ENCODE measurements at places on chromosomes 16 and 17. TPM values are rescaled to one million over a fixed set of nuclear protein-coding genes. Genes with fewer than 3 reads are reported as not detected.

NPIPA2 gene
- polyA plus RNA-seq, result 1.2 TPM

- DNase-seq, result peak; percentile 1
Measured at GRCh38 chr17:9971991-9972390, 66.9 kb upstream of the RCVRN start.

DNA sequence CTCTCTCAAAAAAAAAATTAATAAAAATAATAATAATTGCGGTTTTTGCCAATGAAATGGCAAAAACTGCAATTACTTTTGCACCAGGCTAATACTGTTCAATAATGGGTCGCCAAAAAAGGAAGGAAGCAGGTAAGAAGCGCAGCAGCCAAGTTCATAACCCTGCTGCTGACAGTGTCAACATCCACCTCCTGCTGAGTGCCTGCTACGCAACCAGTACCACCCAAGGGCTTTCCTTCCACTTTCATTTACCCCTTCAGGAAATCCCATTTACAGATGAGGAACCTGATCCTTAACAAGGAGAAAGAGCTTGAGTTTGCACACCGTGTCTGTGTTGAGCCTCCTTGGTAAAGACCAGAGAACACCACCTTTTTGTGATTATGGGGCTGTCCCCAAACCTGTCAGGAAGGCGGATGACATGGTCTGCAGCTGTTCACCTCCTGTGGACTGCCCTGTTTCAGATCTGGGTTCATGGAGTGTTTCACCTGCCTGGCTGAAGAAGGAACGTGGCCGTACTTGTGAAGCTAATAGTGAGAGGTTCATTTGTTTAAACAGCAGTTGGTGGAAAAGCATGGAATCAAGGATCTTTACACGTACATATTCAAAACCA is 378.0 kb downstream of the SLC39A11 start:
- no peak for DNase-seq

DNA sequence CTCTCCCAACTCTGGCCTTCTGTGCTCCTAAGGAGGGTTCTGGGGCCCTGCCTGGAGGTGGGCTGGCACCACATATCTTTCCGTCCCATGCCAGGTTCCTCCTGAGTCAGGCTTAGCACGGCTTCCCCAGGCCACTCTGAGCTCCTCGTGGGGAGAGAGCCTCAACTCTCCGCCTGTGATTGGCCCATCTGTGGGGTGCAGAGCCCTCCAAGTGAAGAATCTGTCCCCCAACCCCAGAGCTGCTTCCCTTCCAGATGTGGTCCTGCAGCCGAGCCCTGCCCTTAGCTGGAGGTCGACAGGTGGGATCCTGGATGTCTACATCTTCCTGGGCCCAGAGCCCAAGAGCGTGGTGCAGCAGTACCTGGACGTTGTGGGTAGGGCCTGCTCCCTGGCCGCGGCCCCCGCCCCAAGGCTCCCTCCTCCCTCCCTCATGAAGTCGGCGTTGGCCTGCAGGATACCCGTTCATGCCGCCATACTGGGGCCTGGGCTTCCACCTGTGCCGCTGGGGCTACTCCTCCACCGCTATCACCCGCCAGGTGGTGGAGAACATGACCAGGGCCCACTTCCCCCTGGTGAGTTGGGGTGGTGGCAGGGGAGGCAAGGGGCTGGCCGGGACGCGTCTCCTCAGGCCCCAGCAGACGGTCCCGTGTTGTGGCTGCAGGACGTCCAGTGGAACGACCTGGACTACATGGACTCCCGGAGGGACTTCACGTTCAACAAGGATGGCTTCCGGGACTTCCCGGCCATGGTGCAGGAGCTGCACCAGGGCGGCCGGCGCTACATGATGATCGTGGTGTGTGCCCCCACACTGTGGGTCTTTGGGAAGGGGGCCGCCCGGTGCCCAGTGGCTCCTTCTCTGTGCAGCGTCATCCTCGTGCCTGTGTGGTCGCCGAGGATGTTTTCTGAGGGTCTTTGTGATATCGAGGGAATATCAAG is 6.9 kb downstream of the GAA start:
- no peak for DNase-seq

SNX20 gene
- polyA plus RNA-seq, result not detected

DNA sequence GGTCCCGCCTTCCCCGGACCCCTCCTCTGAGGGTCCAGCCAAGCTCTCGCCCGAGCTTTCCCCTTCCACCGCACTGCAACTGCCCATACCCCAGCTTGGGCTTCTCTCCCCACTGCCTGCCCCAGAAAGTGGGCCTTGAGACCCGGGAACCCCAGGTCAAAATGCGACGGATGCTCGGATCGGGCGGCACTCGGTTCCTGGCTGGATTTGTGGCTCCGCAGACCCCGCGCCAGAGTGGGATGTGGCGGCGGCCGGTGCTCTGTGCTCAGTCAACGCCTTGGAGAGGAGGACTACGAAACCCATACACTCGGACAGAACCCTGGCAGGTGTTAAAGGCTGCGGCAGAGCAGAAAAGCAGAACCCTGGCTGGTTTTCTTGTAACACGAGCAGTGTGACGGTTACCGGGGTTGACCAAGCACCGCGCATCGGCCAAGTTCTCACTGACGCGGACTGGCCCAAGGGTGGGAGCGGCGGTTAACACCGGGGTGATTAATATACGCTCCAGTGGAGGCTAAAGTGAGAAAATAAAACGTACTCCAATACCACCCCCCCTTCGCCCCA is 885 bp upstream of the SLFN13 start:
- no peak for DNase-seq

DNA sequence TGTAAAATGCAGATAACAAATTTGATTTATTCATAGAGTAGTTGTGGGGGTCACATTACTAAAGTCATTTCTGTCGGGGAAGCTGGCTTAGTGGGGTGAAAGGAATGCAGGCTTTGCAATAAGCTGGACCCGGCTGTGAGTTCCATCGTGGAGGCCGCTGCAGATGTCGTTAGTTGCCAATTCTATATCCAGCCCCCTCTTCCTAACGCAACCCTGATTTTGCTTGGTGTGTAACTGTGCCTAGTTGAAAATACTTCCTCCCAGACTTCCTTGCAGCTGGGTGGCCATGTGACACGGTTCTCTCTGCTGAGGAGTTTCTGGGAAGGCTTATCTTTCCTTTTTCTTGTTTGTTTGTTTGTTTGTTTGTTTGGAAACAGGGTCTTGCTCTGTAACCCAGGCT is 4.5 kb downstream of the MFSD6L start:
- no peak for DNase-seq

DNA sequence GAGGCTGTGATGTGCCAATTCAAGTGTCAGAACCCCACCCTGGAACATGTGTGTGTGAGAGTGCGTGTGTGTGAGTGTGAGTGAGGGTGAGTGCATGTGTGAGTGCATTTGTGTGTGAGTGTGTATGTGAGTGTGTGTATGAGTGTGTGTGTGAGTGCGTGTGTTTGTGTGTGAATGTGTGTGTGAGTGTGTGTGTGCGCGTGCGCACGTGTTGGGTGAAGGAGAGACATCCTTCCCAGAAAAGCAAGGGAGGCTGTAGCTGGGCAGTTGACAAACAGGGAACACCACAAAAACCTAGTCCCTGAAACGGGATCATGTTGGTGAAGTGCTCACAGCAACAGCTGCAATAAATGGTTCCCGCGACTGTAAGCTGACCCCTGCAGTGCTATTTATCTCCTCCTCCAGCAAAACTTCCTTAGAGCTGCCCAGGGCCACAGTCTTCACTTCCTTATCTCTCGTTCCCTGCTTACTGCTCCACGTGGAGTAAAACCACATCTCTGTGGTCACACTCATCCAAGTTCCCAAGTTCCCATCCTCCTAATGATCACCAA is 40.1 kb upstream of the RPL38 start:
- no peak for DNase-seq

IRX5 gene
- polyA plus RNA-seq, result 1.8 TPM
